ENCODE measurements at places on chromosomes 11 and 22.

DNA sequence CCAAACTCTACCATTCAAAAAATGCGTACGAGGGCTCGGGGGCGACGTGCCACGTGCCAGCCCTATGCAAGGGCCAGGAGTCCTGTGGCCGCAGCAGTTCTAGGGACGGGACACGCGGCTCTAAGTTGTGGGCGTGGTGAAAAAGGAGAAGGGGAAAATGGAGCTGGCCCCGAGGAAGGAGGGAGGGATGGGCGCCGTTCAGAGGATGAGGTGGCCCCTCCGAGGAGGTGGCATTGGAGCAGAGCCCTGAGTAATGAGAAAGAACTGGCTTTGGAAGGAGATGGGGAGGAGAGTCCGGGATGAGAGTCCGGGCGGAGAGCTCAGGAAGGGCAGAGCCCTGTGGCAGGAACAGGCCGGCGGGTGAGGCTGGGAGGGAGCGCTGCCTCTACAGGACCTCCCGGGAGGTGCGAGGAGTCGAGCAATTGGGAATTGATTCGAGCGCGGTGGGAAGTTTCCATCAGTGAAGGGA, 21.0 kb downstream of the OTUB1 start:
- no peak for DNase-seq

DNA sequence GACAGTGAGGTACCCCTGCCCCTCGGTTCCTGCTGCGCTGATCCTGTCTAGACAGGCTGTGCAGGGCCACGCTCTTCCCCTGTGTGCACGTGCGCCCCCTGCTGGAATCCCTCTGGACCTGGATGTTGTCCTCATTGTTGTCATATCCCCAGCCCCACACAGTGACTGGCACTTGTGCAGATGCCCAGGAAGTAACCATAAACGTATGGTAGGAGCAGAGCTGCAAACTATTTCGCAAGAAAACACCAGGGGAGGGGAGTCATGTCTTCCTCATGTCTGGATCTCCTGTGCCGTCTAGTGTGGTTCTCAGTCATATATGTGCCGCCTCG, 114.7 kb downstream of the CRYBB2 start:
- DNase-seq = no peak

GRCh38 chr11:77636731-77637344, 756 bp downstream of the CLNS1A start:
- no peak for DNase-seq

DNA sequence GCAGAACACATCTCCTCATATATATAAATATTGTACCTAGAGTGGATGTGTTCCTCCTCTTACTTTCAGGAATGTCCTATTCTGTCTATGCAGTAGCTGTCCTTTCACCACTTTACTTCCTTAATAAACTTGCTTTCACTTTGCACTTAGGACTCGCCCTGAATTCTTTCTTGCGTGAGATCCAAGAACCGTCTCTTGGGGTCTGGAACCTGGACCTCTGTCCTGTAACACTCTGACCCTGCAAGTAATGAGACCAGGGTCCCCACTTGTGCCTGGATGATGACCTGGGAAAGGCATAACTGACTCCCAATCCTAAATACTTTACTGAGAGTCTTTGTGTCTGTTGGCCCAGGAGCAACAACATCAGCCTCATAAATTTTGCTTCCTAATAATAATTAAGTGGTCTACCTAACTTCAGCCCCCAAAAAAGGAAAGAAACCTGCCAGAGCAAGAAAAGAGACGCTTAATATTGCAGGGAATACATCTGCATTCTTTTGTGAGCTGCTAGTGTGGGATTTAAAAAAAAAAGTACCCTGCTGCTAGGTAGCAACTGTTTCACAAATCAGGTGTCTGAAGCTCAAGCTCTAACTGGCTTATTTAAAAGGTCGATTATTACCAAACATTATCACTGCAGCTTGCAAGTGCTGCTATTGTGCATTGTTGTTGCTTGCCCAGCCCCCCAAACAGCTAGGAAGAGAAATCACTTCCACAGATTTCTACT, 69.3 kb downstream of the FAM168A start:
- no peak for DNase-seq

GRCh38 chr11:130606178-130606577, 157.7 kb downstream of the ADAMTS15 start:
- DNase-seq = no peak

DNA sequence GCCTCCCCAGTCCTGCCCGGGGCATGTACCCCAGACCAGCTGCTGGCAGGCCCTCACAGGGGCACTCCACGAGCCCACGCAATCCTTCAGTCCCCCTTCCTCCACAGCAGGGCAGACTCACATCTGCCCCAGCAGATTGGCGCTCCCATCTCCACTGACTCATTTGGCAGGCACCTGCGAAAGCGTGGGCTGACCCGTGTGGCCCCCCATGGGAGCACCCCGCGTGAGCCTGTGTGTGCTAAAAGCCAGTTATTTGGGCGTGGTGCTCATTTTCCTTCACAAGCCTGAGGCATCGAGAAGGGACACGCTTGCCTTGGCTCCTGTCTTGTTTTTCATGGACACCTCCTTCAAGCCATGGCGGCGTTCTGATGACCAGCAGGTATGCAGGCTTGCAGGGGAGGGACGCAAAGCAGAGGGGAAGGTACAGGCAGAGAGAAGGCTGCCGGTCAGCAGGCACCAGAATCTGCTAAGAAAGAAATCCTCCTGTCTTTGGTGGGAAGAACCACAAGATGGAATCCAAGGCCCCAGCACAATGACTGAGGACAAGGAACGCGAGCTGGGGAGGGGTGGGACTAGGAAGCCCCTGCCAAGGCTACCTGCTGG, 8.6 kb downstream of the NECTIN1 start:
- DNase-seq = no peak

GRCh38 chr11:120339394-120339890, 3.2 kb downstream of the ARHGEF12 start:
- no peak for DNase-seq

Measured in BJ (cell line).